Activated naive CD8-positive, alpha-beta T cell treated with anti-CD3 and anti-CD28 coated beads, Interleukin-2, amount 10 ng/mL, durations not matched to agents 7 days and 5 days (primary cell): ENCODE measurements at places on chromosomes 12 and 14.

DNA sequence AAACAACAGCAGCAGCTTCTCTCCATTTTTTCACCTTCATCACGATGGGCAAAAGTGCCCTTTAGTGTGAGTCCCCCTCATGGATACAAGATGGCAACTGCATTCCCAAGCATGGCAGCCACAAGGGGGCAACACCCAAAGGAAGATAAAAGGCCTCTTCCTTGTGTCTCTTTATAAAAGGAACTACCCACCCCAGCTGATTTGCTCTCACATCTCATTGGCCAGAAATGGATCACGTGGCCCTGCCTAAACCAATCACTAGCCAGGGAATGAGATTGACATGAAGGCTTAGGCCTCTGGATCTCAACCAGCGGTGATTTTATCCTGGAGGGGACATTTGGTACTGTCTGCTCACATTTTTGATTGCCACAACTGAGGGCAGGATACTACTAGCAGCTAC is 21.9 kb upstream of the IFT81 start:
- no peak for DNase-seq

- DNase-seq, result no peak
Observed at GRCh38 chr12:26469421-26470180, 274.2 kb downstream of the SSPN start.

DNA sequence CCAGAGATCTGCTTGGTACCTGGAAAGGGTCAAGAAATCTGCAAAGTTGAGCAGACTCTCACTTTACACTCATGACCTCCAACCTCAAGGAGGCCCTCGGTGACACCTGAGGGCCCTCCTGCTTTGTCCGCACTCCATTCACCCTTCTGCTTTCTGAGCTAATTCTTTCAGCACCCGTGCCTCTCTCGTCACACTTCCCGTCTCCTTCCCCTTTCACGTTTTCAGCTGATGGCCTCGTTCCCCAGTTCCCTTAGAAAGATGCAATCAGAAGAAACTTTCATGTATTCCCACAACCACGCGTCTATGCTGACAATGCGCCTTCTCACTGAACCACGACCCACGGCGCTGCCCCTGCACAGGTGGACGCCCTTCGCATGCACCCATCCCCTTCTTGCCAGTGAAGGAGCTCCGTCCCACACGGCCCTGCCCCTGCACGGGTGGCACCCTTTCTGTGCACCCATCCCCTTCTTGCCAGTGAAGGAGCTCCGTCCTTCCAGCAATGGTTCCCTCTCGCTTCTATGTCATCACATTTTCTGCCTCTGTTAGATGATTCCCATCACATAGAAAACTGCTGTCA is 340.1 kb upstream of the FKBP4 start:
- DNase-seq, result no peak

DNA sequence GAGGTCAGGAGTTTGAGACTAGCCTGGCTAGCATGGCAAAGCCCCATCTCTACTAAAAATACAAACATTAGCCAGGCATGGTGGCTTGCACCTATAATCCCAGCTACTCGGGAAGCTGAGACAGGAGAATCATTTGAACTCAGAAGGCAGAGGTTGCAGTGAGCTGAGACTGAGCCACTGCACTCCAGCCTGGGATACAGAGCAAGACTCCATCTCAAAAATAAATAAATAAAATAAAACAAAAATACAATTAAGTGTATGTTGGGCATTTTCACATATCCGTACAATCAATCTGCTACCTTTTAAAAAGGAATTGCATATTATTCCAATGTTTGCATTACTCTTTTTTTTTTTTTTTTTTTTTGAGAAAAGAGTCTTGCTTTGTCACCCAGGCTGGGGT is 47.7 kb upstream of the HECTD1 start:
- DNase-seq, result no peak

DNA sequence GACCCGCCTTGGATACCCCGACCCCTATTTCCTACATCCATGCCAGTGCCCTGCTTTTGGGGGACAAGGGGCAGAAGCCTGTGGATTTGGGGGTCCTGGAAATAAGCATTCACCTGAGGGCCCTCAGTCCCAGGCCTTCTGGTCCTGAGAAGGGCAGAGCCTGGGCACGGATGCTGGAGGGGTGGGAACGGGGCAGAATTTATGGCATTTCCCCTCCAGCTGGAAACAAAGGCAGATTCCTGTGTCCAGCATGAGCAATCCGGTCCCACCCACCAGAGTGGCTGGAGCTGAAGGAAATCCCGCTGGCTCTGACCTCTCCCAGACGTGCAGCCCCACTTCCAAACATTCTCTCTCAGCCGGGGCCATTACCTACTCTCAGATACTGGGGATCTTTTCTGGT is 9.3 kb downstream of the ANKRD33 start:
- no peak for DNase-seq

GRCh38 chr14:93587330-93587729 is 156.6 kb downstream of the UNC79 start:
- no peak for DNase-seq

DNA sequence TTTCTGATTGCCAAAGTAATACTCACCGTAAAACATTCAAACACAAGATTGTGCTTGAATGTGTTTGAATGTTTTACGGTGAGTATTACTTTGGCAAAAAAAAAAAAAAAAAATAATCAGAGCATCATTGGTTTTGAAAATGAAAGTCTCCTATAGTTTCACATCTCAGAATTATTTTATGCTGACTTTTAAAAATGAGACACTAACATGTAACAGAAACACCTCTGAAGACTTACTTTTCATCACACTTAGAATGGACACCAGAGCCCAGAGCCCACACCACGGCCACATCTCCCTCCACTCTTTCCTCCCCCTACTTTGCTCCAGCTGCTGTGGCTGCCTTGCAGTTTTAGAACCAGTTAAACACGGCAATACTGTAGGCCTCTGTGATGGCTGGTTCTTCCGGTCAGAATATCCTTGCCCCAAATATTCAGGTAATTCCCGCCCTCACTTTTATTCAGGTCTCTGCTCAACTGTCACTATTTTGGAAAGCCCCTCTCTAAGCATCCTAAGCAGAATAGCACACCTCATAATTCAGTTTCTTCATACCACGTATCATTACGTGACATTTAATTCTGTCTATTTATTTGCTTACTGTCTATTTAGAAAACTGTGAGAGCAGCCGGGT is 138.9 kb upstream of the MAX start:
- DNase-seq, result no peak

GRCh38 chr14:69581316-69581935 is 6.8 kb upstream of the CCDC177 start:
- DNase-seq, result no peak

DNA sequence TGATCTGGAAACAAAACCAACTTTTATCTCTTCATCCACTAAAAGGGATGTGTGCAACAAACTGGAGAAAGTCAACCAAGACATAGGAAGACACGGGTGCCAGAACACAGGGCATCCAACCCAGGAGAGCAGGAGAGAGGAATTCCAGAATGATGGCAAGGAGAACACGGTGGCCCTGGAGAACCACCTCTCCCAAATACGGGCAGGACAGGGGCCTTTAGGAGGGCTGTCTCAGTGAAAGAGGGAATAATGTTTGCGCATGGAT is 93.4 kb upstream of the EGLN3 start:
- no peak for DNase-seq

GRCh38 chr12:86660488-86661147 is 404.4 kb upstream of the MGAT4C start:
- DNase-seq, result no peak

- no peak for DNase-seq
Observed at GRCh38 chr14:29630566-29631160, 297.0 kb downstream of the PRKD1 start.

- no peak for DNase-seq
Observed at GRCh38 chr12:55974308-55974730, 441 bp downstream of the RAB5B start.

DNA sequence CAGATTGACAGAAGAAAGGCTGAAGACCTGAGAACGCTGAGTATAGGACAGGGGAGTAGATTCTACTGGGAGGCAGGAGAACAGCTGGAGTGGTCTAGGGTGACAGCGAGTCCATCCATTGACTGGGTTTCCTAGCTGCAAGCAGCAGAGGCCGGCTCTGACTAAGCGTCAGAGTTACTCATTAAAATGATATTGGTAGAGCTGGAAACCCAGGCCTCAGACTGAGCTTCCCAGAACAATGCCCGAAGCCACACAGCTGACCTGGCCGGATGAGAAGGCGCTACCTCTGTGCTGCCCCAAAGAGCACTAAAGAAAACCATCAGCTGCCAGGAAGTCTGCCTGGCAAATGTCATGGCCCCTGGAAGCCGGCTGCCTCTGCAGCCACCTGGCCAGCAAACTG is 78.5 kb upstream of the FZD10 start:
- no peak for DNase-seq

DNA sequence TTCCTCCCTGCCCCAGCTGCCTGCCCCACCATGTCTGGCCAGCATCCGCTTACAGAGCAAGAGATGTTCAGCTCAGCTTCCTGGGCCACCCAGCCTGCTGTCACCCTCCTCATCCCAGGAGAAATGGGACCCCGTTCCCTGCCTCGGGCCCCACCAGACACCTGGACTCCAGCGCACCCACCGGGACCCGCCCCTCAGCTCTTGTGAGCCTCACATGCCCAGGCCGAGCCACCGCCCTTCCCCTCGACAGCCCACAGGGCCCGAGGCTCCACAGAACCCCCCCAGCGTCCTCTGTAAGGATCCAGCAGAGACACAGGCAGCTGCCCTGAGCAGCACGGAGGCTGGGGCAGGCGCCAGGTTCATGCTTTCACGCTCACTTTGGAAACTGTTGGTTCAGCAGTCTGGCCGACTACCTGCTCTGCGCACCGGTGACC is 18.4 kb upstream of the C14orf180 start:
- no peak for DNase-seq

DNA sequence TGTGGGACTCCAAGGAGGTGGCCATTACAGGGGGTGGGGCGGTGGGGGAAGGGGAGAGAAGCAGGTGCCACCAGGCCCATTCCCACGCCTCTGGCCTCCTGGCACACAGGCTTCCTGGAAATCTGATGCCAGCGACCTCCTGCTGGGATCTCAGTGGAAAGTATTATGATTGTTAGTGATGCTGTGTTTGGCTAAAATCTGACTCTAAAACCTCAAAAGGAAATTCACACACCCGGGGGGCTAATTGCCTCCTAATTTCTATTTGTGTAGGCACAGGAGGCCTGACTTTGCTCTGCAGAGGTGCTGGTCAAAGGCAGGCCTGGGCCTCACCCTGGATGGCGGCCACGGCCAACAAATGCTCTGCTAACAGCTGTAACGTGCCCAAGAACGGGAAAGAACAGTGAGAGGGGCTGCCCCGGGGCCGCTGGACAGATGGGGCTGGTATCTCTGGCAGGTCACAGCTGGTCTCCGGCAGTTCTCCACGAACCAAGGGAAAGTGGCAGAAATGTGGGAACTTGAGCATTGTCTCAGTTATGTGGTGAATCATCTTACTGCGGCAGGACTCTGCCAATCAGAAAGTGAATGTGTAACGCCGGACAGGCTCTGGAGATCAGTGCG is 14.3 kb downstream of the FAM181A start:
- DNase-seq, result no peak

- no peak for DNase-seq
Observed at GRCh38 chr12:25817166-25817565, 141.3 kb upstream of the RASSF8 start.

DNA sequence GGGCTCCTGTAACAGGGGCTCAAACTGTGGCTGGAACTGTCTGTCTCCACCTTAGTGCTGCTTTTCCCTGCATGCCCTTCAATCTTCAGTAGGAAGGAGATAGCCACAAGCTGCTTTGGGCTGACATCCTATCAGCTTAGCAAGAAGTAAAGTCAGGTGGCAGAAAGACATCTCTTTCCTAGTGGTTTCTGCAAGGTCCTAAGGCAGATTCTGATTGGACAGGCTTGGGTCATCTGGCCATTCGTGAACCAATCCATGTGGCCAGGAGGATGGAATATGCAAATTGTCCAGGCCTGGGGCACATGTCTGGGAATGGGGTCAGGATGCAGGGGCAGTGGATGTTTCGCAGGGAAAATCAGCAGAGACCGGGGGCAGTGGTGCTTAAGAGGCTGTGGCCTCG is 5.2 kb downstream of the RITA1 start:
- no peak for DNase-seq

GRCh38 chr12:92905258-92905810 is 23.8 kb downstream of the EEA1 start:
- DNase-seq, result no peak

DNA sequence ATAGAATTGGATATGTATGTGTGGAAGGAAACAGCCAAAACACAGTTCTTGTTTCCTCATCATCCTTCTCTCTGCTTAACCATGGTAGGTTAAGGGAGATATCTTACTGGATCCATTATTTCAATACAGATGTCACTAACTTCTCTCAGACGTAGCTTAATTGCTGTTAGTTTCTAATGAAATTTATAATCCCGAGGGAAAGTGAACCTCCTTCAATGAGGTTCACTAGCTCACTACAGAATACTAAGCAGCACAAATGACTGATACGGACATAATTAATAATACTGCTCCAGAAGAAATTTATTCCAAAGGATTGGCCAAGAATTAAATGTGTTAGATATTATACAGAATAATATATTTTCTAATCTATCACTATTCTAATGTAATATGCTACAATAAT is 28.6 kb upstream of the PTPRO start:
- no peak for DNase-seq

GRCh38 chr12:119340578-119340977 is 6.0 kb downstream of the CCDC60 start:
- DNase-seq, result no peak

DNA sequence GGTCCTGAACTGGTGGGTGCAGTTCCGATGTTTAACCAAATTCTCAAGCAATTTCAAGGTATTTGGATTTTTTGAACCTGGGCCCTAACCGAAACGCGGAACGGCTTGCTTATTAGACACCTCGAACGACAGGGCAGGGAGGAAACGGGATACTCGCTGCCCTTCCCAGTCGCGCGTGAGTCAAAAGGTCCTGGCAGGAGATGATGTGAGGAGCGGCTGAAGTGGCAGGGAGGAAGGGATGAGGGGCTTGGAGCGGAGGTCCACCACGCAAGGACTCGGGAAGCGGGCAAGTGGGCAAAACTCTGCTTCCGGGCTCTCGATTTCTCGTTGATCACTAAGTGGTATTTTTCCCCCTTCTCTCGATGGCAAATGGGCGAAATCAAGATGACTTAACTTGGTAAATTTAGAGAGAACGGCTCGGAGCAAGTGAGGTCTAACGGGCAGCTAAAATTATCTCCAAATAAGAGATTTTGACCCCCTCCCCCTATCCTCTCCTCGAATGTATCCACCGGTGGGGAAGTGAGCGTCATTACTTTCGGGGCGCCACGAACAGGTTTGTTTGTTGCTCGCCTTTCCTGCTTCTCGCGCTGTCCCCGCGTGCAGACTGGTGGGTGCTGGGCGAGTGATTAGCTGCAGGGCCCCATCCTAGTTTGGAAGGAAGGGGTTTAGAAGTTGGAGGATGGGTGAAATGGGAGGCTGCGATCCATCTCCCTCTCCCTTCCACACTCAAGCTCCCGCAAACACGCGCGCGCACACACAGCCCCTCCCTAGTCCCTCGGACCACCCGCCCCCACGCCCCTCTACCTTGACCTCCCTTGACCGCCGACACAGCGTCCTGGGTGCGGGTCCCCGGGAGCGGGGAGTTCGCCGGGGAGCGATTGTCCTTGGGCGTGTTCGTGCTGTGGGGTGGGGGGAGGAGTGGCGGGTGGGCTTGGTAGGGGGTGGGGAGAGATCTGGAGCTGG is 986 bp upstream of the NTF3 start:
- no peak for DNase-seq

- no peak for DNase-seq
Observed at GRCh38 chr12:7907009-7907408, 29.0 kb downstream of the SLC2A3 start.
